ENCODE measurements at places on chromosomes 4 and X.
A peak's percentile ranks its signal among the peaks of the same experiment; 100 is the strongest.

DNA sequence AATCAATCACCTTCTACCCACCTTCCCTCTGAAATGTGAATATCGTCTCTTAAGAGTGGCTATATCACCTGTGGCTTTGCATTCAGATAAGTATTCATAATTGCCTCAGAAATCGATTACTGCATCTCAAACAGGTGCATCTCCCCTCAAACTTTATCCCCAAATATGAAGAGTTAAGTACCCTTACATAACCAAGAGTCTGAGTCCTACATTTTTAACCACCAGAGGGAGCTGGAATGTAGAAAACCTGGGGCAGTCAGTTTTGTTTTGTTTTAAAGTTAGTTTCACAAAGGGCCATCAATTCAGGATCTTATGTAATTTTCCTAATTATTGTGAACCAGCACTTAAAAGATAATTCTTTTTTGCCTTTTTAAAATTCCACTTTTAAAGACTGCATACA lies 5.7 kb downstream of the TCEANC start:
- DNase-seq, result peak; percentile 27

DNA sequence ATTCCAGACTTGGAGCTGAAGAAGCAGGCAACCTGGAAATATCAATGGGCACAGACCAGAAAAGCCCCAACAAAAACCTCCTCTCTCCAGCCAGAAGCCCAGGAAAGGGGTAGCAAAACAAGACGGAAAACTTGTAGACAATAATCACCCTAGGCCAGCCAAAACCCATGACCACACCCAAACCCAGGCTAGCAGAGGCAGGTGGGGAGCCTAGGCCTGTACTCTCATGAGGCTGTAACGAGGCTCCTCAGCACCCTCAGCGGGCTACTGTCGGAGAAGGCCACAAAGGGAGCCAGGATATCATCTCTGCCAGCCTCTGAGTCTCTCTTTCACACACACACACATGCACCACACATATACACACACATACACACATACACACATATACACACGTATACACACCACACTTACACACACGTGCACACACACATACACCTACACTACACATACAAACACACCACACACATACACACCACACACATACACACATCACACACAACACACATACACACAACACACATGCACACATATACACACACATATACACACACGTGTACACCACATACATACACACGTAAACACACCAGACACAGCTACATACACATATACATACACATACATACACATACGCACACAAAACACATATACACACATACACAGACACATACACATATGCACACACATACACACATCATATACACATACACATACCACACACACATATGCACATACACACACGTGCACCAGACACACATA lies 90.6 kb downstream of the FHDC1 start:
- no peak for DNase-seq

DNA sequence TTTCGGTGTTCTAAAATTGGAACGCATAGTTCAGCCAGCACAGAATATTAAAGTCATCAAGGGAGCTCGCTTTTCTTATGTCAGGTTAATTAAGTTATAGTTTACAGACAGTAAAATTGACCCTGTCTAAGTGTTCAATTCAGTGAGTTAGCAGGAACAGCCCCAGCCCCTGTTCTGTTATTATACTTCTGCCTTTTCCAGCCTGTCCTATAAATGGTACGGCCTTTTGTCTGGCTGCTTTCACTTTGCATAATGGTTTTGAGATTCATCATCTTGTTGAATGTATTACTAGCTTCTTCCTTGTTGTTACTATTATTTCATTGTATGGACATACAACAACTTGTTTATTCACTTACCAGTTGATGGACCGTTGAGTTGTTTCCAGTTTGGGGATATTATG lies 9.5 kb downstream of the CXCL13 start:
- no peak for DNase-seq

DNA sequence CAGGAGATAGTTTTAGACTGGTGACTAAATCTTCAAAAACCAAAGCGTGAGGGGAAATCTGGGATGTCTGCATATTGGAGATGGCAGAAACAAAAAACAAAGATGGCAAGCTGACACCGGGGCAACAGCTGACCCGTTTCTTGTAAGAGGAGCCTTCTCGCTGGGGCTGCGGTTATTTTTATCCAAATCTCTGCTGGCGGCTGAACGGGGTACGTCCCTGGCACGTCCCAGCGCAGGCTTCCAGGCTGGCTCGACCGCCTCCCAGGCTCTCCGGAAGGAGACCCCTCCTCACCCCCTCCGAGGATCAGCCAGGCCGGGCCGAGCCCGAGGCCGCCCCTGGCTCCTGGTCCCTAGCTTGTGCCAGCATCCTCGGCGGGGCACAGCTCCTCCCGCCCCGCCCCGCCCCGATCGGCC lies 403 bp downstream of the SGCB start:
- DNase-seq, result peak; percentile 44

GRCh38 chr4:150280081-150280895 lies 202.0 kb downstream of the DCLK2 start:
- DNase-seq, result no peak

DNA sequence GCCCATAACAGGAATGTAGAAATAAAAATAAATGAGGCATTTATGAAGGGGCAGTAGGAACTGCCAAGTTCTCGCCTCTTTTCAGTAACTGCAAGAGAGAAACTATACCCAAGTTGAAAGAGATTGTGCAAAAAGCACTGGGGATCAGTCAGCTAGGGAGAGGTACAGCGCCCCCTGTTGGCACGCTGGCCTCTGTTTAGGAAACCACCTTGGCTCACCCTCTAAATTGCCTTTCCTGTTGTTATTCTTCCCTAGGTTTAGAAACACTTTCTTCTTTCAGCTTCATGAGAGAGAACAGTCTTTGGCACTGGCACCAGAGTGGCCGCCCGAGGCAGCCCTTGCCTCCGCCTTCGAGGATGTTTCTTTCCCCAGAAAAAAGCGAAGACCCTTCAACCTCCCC lies 348.5 kb downstream of the MID1IP1 start:
- DNase-seq, result peak; percentile 55

- no peak for DNase-seq
Measured at GRCh38 chrX:105701310-105702052, 120.9 kb upstream of the NRK start.

Measured in CD4-positive, alpha-beta T cell treated with Interferon alpha-2 for 1 hour (primary cell).